ENCODE measurements at places on chromosomes 4 and X.

DNA sequence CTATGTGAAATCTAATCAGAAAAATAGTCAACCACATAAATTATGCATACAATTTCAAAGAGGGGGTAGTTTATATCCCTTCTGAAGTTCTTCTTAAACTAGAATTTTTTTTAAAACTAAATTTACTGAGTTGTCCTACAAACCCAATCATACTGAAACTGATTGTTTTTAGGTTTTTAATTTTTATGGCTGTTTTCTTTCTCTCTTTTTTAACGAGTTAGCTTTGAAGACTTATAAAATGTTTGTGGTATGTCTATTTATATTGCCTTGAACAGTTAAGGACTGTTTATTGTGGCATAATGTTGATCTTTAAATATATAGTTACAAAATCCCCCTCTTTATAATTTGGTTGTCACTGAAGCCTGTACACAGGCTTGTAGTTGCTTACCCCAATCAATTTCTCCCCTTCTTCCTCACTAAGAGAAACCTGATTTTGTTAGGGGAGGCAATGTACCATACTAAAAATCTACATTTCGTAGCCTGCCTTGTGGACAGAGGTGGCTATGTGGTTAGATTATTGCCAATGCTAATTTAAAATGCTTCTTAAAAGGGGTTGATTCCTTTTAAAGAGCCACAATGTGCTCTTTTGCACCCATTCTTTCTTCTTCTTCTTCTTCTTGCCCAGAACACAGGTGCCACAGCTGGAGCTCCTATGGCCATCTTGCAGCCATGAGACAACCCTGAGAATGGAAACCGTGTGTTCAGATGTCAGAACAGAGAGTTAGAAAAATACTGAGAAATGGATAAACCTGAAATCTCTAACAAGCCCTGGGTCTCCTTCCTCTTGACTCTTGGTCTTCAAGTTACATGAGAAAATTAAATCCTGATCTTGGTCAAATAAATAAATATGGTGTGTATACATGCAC lies 102.7 kb upstream of the ZNF827 start:
- no peak for DNase-seq

- DNase-seq = no peak
Measured at GRCh38 chrX:19689170-19689779, 174.0 kb upstream of the MAP3K15 start.

- no peak for DNase-seq
Measured at GRCh38 chr4:26866781-26867180, 6.1 kb downstream of the STIM2 start.

DNA sequence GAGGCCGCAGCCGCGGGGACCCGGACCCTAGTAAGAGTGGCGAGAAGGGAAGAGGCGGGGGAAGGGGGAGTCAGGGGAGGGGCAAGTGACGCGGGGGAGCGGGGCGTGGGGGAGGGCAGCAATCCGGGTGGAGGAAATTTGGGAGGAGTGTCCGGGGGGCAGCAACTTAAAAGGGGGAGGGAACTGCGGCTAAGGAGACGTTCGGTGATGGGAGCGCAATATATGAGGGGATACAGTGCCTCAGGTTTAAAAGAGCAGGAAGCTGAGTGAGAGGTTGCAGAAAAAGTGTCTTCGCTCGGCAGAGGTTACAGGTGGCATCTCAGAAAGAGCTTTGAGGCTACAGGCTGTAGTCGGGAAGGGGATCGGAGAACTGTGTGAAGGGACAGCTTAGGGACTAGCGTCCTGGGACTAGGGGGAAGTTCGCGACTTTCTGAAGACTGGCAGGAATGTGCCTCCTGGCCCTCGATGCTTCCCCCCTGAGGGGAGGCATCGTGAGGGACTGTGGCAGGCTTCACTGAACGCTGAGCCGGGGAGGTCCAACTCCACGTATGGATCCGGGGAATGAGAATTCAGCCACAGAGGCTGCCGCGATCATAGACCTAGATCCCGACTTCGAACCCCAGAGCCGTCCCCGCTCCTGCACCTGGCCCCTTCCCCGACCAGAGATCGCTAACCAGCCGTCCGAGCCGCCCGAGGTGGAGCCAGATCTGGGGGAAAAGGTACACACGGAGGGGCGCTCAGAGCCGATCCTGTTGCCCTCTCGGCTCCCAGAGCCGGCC lies 519 bp downstream of the FOXO4 start:
- DNase-seq = no peak

All from activated CD4-positive, alpha-beta T cell treated with anti-CD3 and anti-CD28 coated beads for 48 hours (primary cell).